ENCODE measurements at places on chromosomes 2 and 18. TPM values are rescaled to one million over a fixed set of nuclear protein-coding genes. Genes with fewer than 3 reads are reported as not detected.

The CCDC141 gene
- total RNA-seq: not detected

The WDR35 gene
- total RNA-seq: 13.8 TPM

The GATA6 gene
- total RNA-seq: 1.8 TPM

The CDKL4 gene
- total RNA-seq: not detected

The TMEM198 gene
- total RNA-seq: 0.62 TPM

The ARID5A gene
- total RNA-seq: 4.4 TPM

The CENPO gene
- total RNA-seq: 46.9 TPM

The TCF23 gene
- not detected for total RNA-seq

The HNRNPLL gene
- total RNA-seq: 24.2 TPM

The NT5C1B gene
- total RNA-seq: not detected

The CNNM3 gene
- total RNA-seq: 11.3 TPM

The SCN2A gene
- total RNA-seq: not detected

The DNAH7 gene
- total RNA-seq: 1.2 TPM

The PAX8 gene
- total RNA-seq: 0.98 TPM

The KCNG2 gene
- not detected for total RNA-seq

The SIX3 gene
- total RNA-seq: 4.1 TPM

The ZSWIM2 gene
- not detected for total RNA-seq

The G6PC2 gene
- not detected for total RNA-seq

The TRIM54 gene
- total RNA-seq: 1.2 TPM

The RTP5 gene
- total RNA-seq: not detected

The PRSS56 gene
- total RNA-seq: 0.10 TPM

The CNDP1 gene
- total RNA-seq: not detected

The IL1R1 gene
- 55.7 TPM for total RNA-seq

The TSHZ1 gene
- 5.7 TPM for total RNA-seq

The CDH7 gene
- total RNA-seq: not detected

The ATP5F1A gene
- 305 TPM for total RNA-seq

The SCRN3 gene
- total RNA-seq: 14.6 TPM

The FOXI3 gene
- total RNA-seq: 0.06 TPM

The HEATR5B gene
- total RNA-seq: 6.7 TPM

The SCN1A gene
- not detected for total RNA-seq

The COBLL1 gene
- 5.6 TPM for total RNA-seq

The FAHD2B gene
- 12.2 TPM for total RNA-seq

The PSMA8 gene
- not detected for total RNA-seq

The TM4SF20 gene
- total RNA-seq: 7.0 TPM

All from A549 treated with AZD2906 at 1 μM for 4 hours (cell line).